ENCODE measurements at places on chromosomes 4 and X.
A peak's percentile ranks its signal among the peaks of the same experiment; 100 is the strongest.

DNA sequence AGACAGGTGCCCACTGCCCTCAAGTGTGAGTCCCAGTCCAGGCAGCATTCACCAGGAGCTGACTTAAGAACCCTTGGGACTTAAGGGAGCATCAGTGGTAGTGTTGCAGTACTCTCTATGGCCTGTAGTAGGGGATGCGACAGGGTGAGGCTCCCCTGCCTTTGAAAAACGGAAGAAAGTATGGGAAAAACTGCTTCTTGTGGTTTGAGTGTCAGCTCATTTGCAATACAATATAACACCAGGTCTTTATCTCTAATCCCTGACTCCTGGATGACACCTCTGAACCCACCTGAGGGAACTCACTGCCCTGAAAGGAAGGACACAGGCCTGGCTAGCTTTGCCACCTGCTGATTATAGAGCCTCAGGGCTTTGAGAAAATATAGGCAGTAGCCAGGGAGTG, 176.0 kb downstream of the SMARCA1 start:
- no peak for DNase-seq

DNA sequence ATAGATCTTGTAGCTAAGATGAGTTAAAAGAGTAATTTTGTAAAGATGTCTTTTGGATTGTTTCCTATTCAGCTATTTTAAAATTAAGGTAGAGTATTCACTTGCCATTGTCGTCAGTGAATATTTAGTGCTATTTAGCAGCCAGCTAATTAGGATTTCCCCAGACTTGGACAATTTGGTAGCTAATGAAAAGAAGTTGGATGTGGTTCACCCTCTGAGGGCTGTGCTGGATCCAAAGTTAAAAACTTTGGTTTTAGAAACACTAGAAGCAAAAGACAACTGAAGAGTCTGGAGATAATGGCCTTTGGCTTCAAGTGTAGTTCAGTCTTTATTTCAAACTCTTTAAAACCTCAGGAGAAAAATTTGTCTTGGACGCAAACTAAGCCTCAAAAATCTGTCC, 41.3 kb downstream of the ATG4A start:
- no peak for DNase-seq

DNA sequence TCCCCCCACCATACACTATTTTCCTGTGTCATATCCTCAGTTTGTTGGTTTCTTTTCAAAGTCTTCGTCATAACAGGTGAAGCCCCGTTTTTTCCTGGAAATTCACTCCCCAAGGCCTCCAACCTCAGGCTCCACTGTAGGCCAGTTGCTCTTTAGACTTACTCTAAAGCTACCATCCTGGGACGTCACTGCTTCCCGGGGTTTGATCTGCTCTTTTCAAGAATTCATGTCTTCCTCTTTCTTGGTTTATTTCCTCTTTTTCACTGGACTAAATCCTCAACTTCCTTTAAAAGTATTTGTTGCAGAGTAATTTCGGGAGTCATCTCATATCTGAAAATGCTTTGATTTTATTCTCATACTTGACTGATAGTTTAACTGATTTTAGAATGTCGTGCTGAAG, 6.5 kb upstream of the SERTM2 start:
- no peak for DNase-seq

- no peak for DNase-seq
Measured at GRCh38 chr4:9996319-9997110, 24.8 kb downstream of the SLC2A9 start.

GRCh38 chrX:104565791-104566680, at the start of gene IL1RAPL2:
Gene IL1RAPL2 (plus strand): TSS chrX:104566199.
- no peak for DNase-seq

DNA sequence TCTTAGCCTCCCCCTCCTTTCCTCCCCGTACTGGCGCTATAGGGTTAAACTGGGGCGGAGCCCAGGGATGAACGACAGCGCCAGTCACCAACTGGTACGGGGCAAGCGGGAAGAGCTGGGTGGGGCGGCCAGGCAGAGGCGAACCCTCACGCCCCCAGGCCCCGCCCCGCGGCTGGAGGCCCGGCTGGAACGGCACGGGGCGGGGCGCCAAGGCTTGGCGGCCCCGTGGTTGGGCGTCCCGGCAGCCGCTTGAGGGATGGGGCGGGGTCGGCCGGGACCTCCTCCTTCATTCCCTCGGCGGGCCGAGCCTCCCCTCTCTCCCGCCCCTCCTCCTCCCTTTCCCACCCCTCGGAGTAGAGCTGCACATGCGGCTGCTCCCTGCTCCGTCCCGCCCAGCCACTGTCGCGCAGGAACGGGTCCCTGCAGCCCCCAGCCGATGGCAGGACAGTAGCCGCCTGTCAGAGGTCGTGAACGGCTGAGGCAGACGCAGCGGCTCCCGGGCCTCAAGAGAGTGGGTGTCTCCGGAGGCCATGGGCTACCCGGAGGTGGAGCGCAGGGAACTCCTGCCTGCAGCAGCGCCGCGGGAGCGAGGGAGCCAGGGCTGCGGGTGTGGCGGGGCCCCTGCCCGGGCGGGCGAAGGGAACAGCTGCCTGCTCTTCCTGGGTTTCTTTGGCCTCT, at the start of gene EDA:
Gene EDA, plus strand, starts transcription at position 335 of the 678 bp plus-strand sequence.
- no peak for DNase-seq

DNA sequence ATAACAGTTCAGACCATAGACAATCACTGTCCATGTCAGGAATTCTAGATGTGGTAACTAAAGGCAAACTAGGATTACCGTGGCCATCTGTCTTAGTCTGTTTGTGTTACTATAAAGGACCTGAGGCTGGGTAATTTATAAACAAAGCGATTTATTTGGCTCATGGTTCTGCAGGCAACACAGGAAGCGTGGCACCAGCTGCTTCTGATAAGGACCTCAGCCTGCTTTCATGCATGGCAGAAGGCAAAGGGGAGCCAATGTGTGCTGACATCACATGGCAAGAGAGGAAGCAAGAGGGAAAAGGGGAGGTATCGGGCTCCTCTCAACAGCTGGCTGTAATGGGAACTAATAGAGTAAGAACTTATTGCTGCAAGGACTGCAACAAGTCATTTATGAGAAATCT, 376.7 kb downstream of the GPM6A start:
- no peak for DNase-seq

DNA sequence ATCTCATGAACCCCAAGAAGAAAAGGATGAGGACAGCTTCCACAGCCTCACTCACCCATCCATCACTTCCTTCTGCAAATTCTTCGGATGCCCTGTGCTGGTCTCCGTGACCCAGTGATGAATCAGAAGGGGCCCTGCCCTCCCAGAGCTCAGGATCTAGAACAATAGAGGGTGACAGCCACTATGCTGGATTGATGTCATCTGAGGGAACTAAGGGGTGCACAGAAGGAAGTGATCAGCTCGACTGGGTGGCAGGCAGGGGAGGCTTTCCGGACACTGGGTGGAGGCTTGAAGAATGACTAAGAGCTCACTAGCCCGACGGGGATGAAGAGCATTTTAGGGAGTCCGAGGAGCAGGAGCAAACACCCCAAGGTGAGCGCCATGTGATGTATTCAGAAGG, 1.4 kb upstream of the ZNF185 start:
- no peak for DNase-seq

GRCh38 chr4:142549726-142550463, 296.2 kb downstream of the INPP4B start:
- DNase-seq: no peak

DNA sequence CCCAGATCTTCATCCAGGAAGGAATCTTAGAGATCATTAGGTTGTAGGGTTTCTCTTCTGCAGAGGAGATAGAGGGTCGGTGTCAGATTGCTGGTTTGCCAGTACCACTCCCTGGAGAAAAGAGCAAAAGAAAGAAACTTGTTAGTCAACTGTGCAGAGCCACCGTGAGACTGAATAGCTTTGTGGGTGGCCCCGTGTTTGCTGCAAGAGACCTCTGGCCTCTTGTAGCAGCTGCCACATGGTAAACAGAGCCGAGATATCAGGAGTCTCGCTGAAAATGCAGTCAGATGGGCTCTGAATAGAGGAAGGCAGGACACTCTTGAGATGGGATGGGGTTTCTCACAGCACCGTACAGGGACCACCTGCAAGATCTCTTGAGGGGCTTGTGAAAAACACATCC, 149.7 kb downstream of the PTTG2 start:
- no peak for DNase-seq

GRCh38 chr4:100949350-100949935, 397.9 kb downstream of the PPP3CA start:
- no peak for DNase-seq

DNA sequence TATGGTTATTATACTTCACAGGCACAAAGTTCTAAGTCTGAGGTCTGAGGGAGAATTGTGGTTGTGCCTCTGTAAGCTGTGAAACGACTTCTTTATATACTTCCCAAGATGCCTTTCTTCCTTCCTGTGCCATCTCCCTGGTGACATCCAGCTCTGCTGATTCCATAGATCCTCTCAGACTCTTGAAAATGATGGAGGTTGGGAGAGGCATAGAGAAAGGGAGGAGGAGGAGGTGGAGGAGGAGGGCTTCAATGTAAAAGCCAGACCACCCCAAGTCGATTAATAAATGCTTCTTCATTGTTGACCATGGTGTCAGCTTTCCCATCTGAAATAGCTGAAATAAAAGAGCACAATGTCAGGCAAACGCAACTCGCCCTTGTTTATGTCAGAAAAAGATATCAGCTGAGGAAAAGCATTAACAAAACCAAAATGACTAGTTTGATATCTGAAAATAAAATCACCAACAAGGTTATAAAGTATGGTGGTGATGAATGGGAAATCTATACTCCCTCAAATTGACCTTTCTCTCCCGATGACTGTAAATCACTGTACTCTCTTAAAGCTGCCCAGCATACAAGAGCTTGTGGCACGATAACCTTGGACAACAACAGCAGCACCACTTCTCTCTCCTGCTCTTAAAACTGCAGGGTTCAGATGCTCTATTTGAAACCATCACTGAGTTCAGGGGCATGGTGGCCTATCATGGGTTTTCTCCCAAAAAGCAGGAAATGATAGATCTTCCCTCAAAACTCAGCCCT, 230.4 kb upstream of the GALNT7 start:
- DNase-seq: no peak

DNA sequence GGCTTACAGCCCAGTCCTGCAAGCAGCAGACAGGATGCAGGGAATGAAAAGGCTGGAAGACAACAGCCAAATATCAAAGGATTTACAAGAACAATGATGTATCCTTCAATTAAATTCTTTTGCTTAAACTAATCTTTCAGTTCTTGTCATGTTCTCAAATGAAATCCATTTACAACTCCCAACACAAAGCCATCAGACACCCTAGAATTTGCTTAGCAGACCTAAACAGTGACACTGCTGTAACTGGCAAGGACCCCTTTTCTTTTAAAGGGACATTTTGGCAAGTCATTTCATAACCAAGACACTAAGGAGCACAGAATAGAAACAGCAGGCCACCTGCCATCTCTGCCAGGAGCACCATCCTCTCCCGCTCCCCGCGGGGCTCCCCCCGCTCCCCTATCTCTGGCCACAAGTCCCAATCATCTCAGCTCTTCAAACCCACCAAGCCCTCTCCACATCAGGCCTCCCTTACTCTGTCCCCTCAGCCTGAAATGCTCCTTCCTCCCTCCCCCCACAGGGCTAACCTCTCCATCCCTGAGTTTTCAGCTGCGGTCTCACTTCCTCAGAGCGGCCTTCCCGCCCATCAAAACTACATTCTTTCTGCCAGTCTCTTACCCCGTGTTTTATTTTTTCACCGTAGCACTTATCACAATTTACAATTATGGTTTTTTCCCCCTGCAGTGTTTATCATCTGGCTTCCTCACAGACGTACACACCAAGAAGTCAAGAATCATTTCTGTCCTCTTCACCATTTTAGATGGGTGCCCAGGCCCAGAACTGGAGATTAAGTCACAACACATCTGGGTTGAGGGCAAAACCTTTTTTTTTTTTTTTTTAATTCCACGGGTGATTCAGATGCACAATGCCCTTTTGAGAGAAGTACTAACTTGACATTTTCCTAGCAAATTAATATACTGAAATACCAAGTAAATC, 45.8 kb downstream of the TSPAN5 start:
- no peak for DNase-seq

- peak; percentile 70 for DNase-seq
Measured at GRCh38 chr4:40056716-40057585, at the start of gene N4BP2. Gene N4BP2 (plus strand): TSS chr4:40056850. CDS start chr4:40097341, 40,491 bp downstream.

DNA sequence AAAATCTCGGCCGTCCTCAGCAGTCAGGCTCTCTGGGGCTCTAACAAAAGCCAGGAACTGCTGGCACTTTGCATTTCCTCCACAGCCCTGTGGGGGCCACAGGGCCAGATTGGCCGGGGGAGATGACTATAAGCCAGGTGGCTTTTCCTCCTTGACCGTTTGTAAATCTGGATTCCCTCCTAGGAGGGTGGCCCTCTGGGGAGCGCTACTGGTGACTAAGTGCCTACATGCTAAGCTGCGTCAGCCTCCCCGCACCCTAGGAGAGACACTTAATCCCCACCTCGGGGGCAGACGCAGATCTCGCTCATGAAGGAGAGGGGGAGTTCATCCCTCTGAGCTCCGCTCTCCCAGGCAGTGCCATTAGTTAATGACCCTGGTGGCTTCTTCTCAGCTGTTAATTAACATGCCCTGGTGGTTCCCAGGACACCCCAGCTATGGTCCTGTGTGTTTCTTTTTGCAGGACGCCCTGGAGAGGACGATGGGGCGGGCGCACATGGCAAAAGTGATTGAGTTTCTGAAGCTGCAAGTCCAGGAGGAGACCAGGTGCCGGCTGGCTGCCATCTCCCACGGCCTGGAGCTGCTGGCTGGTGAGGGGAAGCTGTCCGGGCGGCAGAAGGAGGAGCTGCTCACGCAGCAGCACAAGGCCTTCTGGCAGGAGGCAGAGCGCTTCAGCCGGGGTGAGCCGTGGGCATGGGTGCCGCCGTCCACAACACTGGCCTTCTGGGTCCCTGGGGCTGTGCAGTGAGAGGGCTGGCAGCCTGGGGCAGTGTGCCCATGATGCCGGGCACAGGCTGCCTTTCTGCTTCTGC, 41.6 kb downstream of the EVC start:
- no peak for DNase-seq

DNA sequence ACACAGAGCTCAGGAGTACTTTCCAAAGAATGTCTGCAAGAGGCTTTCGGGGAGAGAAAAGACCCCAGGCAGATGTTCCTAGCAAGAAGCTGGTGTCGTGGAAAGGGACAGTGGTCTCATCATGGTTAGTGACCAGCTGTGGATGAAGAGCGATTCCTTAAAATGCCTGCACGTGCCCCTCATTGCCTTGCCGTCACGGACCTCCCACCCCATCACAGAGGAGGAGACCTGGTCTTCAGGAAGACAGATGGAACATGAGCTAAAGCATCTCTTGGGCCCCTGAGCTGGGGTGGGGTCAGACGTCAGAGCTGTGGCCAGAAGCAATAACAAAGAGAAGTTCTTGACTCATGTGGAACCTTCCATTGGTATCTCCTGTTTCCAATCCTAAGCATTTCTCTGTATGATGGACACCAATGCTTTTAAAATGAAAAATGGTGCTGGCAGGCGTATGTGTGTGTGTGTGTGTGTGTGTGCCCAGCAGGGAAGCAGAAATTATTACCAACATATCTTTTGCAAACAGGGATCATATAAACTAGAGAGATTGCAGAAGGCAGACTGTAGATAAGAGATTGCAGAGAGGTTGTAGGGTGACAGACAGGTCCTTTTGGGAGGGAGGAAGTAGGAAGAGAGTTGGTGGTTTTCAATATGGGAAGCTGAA, 25.2 kb upstream of the ASMTL start:
- DNase-seq: no peak

- no peak for DNase-seq
Measured at GRCh38 chrX:13383907-13384306, 64.1 kb upstream of the ATXN3L start.

- no peak for DNase-seq
Measured at GRCh38 chrX:136679531-136679930, 31.6 kb downstream of the CD40LG start.

- no peak for DNase-seq
Measured at GRCh38 chr4:137367620-137368019, 164.7 kb downstream of the PCDH18 start.

Data from GM18507 (cell line).